ENCODE measurements at places on chromosomes 2 and 18. TPM values are rescaled to one million over a fixed set of nuclear protein-coding genes. Genes with fewer than 3 reads are reported as not detected.

TTN gene
- polyA plus RNA-seq, result not detected

GRCh38 chr2:10658041-10658913 lies 31.5 kb downstream of the NOL10 start:
- DNase-seq, result no peak

PARD3B gene
- 4.0 TPM for polyA plus RNA-seq

MC4R gene
- polyA plus RNA-seq, result not detected

SH3RF3 gene
- 2.3 TPM for polyA plus RNA-seq

- no peak for DNase-seq
Measured at GRCh38 chr18:79580498-79581171, 99.0 kb upstream of the CTDP1 start.

ALPP gene
- not detected for polyA plus RNA-seq

DNA sequence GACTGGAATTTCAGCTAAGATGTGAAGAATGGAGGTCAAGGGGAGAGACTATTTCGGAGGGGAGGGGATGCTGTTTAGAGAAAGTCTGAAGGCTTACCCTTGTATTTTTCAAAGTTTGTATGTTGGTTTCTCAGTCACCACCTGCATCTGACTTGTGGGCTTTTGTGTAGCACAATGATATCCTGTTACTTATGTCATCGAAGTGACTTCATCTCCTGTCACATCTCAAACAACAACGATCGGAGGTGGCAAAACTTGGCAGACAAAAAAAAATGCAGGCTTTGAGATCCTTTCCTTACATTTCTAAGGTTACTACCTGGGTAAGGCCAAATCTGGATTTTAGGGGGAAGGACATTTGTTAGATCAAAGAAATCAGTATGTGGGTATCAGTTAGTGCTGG lies 11.7 kb upstream of the CXCR4 start:
- no peak for DNase-seq

GRCh38 chr2:238259061-238260020 lies 19.5 kb upstream of the HES6 start:
- no peak for DNase-seq

DNA sequence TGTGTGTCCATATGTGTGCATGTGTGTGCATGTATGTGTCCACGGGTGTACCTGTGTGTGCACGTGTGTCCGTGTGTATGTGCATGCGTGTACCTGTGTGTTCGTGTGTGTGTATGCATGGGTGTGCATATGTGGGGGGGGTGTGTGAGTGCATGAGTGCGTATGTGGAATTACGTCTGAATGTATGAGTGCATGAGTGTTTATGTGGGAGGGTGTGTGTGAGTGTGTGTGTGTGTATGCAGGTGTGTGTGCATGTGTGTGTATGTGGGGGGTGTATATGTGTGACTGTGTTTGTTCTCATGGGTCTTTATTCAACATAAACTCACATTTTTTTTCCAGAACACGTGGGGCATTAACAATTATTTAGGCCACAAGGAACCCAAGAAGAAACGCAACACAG lies 208.4 kb downstream of the SNTG2 start:
- no peak for DNase-seq

- no peak for DNase-seq
Measured at GRCh38 chr18:39839782-39840181, 2115.3 kb upstream of the PIK3C3 start.

- DNase-seq, result peak; percentile 84
Measured at GRCh38 chr18:43396266-43396665, 119.0 kb upstream of the SYT4 start.

AQP12A gene
- not detected for polyA plus RNA-seq

GRCh38 chr2:146068051-146068450 lies 1548.1 kb upstream of the ZEB2 start:
- no peak for DNase-seq

ATP9B gene
- 17.8 TPM for polyA plus RNA-seq

GRCh38 chr18:40925071-40925541 lies 1029.9 kb upstream of the PIK3C3 start:
- DNase-seq, result no peak

RANBP2 gene
- polyA plus RNA-seq, result 10.2 TPM

DNA sequence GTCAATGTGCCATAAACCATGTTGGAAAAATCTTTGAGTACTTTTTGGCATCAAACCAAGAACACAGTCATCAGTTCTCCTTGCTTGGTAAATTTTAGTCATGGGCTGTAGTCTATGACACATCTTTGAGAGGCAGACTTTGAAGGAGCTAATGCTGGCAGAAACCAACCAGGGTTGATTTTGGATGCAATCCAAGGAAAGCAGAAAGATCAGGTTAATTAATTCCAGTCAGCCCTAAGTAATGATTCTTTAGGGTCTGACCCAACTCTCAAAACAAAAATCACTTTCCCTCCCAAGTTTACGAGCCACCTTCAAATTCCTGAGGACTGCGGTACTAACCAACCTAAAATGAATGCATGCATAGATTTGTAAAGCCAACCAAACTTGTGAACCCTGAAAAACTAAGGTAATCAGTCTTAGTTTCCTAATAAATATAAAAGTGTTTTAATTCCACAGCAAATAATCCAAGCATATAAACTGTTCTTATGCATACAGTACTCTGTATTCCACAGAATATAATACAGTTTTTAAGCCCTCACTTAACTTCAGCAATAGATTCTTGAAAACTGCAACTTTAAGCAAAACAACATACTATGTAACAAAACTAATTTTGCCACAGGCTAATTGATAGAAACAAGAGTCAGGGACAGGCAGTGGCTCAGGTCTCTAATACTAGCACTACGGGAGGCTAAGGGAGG lies 22.0 kb downstream of the AP1S3 start:
- no peak for DNase-seq

GRCh38 chr2:236237468-236238190 lies 26.6 kb downstream of the ASB18 start:
- no peak for DNase-seq

PLA2R1 gene
- polyA plus RNA-seq, result 0.19 TPM

- no peak for DNase-seq
Measured at GRCh38 chr2:189549449-189549832, 31.1 kb downstream of the SLC40A1 start.

ZRANB3 gene
- polyA plus RNA-seq, result 1.8 TPM

- no peak for DNase-seq
Measured at GRCh38 chr18:45997700-45998151, 30.6 kb upstream of the EPG5 start.
